Calu3 (cell line): ENCODE measurements at places on chromosomes 2 and 18.

- H3K4me3 ChIP-seq: no peak overlapping the region
- H3K36me3 ChIP-seq: peaks cover 62% of the 10 kb centered on the region
- no peaks in the 10 kb centered on the region for H3K27me3 ChIP-seq
- H3K4me1 ChIP-seq: peaks cover 52% of the 10 kb centered on the region
- no peak for DNase-seq
These were observed 20.5 kb downstream of the RND3 start for GRCh38 chr2:150466741-150467620.

GRCh38 chr2:206603243-206603642, 39.0 kb upstream of the FAM237A start:
- H3K27ac ChIP-seq: no peak overlapping the region
- no peaks in the 10 kb centered on the region for H3K4me1 ChIP-seq
- no peaks in the 10 kb centered on the region for H3K36me3 ChIP-seq
- no peak overlapping the region for H3K4me3 ChIP-seq

DNA sequence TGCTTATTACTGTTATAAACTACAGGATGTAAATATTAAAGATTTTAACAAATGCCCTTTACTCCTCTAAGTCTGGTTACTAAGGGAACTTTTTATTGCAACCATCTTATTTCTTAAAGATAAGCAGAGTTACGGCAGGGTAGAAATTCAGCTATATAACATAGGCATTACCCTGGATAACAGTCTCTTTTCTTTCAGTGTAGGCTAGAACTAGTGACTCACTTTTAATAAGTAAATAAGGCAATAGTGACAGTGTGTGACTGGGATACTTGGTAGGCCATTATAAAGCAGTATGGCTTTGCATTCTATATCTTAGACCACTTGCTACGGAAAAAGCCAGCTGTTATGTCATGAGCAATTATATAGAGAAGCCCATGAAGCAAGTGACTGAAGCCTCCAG, 1041.0 kb upstream of the NRXN1 start:
- H3K27me3 ChIP-seq: no peaks in the 10 kb centered on the region
- no peak for DNase-seq
- H3K27ac ChIP-seq: no peak overlapping the region
- H3K36me3 ChIP-seq: no peaks in the 10 kb centered on the region

DNA sequence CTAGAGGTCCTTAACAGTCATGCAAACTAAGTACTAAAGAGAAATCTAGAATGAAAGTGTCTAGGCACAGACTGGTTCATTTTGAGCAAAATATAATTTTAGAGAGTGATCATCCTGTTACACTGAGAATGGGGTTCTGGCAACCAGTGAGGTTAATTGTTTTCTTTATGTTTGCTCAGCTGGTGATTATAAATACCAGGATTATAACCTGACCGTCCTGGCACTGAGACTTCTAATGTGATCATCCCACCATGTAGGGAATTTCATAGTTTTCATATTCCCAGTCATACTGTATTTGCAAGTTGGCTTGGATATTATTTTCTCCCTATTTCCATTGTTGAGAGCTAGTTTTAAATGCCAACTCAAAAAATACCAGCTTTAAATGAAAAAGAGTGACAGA, 852.5 kb upstream of the LRATD1 start:
- H3K4me3 ChIP-seq: no peak overlapping the region
- H3K36me3 ChIP-seq: no peaks in the 10 kb centered on the region
- no peaks in the 10 kb centered on the region for H3K27me3 ChIP-seq
- no peak for DNase-seq

- no peak overlapping the region for H3K4me3 ChIP-seq
- H3K4me1 ChIP-seq: peaks cover 21% of the 10 kb centered on the region
- no peak overlapping the region for H3K27ac ChIP-seq
- no peaks in the 10 kb centered on the region for H3K27me3 ChIP-seq
These were observed 59.3 kb downstream of the COBLL1 start for GRCh38 chr2:164782323-164782722.

DNA sequence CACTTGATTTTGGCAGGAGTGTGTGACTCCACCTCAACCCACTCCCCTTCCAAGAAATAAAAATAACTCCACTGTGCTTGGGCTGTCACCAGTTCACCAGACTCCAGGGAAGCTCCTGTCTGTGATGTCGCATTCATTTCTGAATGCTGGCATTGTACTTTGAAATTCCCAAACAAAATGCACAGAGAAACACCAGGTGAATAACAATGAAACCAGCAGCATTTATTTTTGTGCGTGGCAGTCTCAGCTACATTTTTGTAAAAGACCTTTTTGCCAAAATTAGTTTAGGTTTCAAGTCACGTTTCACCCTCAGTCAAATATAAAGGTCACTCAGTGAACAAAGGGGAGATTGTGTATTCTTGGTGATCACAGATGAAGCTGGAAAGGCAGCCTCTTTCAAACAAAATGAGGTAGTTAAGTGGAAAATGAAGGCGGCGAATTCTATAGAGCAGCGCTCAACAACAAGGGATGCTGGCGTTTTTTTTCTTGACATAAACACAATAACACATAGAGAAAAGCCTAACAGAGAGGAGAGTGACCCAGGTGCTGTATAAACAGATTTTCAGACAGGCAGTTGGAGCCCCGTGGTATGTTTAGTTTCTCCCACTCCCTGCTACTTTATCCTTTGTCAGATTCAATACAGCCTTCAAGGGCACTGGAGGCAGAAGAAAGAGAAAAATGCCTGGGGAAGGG, 210.3 kb upstream of the GCFC2 start:
- no peaks in the 10 kb centered on the region for H3K36me3 ChIP-seq
- H3K4me1 ChIP-seq: no peaks in the 10 kb centered on the region

GRCh38 chr2:109331896-109332848, 203.2 kb downstream of the SH3RF3 start:
- H3K27ac ChIP-seq: no peak overlapping the region
- no peaks in the 10 kb centered on the region for H3K4me1 ChIP-seq
- no peaks in the 10 kb centered on the region for H3K36me3 ChIP-seq

- H3K27me3 ChIP-seq: no peaks in the 10 kb centered on the region
- H3K27ac ChIP-seq: no peak overlapping the region
- H3K4me3 ChIP-seq: no peak overlapping the region
- H3K36me3 ChIP-seq: peaks cover 12% of the 10 kb centered on the region
- H3K4me1 ChIP-seq: no peaks in the 10 kb centered on the region
- DNase-seq: no peak
These were observed 23.6 kb downstream of the THADA start for GRCh38 chr2:43572244-43572643.
